Globus pallidus (tissue), 1 donor: ENCODE measurements at places on chromosomes 6 and 20.

DNA sequence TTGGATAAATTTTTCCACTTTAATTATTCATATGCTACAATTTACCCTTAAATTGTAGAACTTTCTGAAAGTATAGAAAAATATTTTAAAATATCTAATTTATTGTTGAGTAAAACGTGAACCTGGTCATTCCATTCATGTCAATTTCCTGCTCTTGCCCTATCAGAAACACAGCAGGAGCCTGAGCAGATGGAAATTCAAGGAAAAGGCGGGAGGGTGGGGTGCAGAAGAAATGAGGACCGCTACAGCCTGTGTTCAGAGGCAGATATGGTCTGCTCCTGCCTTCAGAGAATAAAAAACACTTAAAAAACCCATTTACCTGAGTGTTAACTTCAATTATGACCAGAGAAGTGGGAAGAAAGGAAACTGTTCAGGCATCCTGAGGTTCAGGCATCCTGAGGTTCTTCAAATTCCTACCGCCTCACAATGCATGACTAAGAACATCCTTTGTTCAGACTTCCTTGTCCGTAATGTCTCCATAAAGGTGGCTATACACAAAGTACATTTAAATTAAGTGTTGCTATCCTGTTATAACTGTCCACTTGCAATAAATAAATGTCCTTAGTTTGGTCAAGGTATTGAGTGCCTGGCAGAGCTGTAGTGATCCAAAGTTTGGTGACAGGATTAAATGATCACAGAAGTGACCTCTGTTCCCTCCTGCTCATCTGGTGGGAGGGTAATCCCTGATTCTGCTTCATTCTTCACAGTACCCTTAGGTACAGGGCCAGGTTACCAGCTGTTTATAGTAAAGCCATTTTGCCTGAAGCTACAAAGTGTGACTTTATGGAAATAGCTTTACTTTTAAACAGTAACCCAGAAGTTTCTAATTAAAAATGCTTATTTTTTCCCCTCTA lies 109.1 kb downstream of the MAN1A1 start:
- DNase-seq = no peak

GRCh38 chr6:153086225-153086990 lies 44.7 kb downstream of the RGS17 start:
- no peak for DNase-seq

DNA sequence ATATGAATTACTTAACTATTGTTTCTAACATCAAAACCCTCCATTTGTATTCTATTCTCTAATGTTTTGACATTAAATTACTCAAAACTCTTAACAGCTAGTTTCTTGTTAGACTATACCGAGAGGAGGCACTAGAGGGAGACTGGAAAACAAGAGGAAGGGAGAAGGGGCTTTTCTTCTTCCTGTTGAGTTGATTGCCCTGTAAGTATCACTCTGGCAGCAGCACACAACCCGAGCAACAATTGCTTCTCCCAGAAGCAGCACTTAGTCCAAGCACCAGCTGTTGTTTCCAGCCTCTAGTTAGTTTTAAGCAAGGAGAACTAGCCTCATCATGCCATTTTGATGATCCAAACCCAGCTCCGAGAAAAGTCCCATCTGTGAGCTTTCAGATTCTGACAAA lies 603.8 kb downstream of the PRKN start:
- peak; percentile 10 for DNase-seq

DNA sequence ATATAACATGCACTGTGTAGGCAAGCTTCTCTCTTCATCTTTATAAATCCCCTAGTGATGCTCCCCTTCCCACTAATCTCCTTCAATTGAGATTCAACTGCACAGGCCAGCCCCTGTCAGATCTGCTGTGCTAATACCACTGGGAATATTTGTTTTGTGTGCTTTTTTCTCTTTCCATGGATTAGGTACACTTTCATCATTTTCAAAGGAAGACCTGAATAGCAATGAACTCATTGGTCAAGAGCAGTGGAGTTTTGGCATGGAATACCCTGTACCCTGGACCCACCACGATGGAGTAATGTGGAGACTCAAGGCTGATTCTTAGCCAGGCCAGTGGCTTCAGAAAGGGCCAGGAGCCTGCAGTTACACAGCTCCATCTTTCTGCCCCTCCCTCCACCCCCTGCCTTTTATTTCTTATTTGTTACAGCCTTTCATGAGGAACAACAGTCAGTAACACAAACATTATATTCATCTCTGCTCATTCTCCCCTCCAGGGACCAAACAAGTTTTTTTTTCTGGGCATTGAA lies 75.4 kb upstream of the KCNG1 start:
- DNase-seq = peak; percentile 5

DNA sequence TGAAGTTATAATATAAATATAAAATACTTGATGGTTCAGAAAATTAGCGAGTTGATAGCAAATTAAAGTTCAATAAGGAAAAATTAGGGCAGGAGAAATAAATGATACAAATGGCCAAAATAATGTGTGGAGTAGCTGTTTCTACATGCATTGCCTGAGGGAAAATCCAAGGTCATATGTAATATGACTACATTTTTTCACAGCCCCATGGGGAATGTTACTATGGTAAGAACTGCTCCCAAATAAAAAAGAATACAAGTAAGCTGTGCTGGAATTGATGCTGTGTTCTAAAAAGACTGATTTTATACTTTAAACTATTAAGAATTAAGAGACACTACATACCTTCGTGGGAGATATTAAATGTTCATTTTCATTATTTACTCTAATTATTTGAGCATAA lies 34.1 kb downstream of the MEI4 start:
- no peak for DNase-seq

- DNase-seq = no peak
These were observed 598 bp downstream of the TMEM239 start for GRCh38 chr20:2816583-2817340.

GRCh38 chr6:56115715-56116114 lies 131.7 kb downstream of the COL21A1 start:
- DNase-seq = no peak

DNA sequence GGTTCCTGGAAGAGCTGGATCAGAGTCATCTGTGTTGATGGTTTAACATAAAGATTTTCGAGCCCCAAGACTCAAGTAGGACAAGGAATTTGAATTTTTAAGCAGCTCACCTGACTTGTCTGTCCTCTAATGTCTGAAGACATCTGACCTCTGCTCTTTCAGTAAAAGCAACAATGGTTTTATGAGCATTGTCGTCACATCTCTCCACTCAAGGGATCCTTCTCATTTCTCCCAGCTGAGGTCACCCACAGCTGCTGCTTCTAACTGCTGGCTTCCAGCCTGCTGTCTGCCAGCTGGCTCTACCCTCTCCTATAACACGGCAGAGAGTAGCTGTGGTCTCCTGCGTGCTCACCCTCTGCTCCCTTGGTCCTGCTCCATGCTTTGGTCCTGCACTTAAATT lies 24.7 kb upstream of the HDAC2 start:
- DNase-seq = peak; percentile 95

DNA sequence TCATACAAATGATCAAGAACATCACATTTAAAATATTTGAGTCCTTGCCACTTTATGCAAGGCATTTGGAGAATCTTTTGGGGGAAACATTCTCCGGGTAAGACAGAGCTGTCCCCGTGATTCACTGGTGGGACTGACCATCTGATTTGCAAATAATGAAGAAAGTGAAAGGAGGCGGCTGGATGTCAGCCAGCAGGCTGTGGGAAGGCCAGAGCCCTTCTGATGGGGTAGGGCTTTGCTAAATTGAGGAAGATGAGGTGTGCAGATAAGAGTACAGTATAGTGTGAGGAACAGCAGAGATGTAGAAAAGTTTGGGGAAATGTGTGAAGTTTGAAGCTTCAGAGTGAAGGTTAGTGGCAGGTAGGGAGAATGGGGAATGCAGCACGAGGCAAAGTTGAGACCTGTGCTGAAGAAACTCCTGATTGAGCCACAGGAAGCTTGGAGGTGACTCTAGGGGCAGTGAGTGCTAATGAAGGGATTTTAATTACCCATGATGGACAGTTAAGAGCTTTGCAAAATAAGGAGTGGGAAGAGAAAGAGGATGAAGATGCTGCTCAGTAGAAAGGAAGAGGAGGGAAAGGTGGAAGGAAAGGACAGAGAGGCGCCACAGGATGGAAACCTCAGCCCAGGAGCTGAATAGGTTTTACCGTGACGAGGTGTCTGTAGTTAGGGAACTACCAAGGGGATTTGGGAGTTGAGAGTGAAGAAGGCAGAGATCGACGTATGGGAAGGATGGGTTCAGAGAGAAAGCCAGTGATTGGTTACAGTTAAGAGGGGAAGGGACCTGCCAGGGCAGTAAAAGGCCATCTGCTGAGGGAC lies 68.7 kb downstream of the SNX9 start:
- no peak for DNase-seq

DNA sequence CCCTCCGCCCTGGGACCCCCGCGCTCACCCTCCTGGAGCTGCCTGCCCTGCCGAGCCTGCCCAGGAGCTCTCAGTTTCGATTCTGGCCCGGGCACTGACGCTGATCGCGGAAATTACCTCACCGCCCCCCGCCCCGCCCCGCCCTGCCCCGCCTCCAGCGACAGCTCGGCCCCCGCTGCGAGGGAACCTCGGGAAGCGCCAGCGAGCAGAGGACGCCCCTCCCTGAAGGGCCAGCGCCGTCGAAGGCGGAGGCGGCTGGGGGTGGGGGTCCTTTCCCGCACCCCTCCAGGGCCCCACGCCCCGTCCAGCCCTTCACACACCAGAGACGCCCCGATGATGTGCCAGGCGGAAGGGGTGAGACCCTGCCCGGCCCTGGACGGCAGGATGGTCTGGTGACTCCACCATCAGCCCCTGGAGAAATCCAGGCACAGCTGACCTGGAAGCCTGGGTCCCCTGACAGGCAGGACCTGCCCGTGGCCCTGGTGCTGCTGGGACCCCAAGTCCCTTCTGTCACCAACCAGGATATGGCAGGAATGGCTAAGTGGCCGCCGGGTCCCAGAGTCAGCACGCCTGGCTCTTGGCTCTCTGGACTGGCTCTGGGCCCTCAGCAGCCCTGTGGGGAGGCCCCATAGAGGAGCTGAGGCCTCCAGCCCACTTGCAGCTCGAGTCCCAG lies at the start of gene HELZ2:
TSS of gene HELZ2 (minus strand) at position 84 of the 673 bp plus-strand sequence. CDS start 1,854 bp downstream, outside the sequence.
- no peak for DNase-seq

- DNase-seq = peak; percentile 24
These were observed 1.5 kb upstream of the ASF1A start for GRCh38 chr6:118892355-118892991.

GRCh38 chr6:5150551-5151075 lies 65.5 kb downstream of the PPP1R3G start:
- DNase-seq = no peak

DNA sequence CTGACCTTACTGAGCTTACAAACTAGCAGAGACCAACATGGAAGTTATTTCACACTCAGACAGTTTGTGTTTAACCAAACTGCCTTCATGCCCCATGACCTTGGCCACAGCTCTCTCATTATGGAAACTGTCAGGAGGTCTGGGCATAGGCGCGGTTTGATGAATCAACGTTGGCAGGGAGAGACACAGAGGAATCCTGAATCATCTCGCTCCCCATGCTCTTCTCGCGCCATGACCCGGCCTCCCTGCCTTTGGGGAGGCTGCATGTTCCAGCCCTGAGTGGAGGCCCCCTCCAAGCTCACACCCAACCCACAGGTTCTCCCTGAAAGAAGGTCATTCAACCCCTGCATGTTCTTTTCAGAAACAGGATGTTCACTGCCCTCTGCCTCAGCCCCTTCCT lies 15.9 kb upstream of the GDAP1L1 start:
- no peak for DNase-seq

DNA sequence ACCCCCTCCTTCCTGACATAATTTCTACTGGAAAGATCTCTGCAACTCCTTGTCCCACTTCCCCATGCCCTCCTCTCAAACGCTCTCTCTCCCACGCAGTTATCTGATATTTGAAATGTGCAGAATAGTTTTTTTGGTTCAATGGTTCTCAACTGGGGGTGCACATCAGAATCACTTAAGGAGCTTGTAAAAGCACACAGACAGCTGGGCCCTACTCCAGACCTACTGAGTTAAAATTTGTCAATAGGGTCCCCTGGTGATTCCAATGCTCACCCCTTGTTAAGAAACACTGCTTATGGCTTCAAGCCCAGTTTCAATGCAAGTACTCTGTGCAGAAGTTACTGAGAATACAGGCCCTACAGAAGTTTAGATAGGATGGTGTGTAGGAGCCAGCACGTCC lies 45.2 kb upstream of the KCNK16 start:
- no peak for DNase-seq

DNA sequence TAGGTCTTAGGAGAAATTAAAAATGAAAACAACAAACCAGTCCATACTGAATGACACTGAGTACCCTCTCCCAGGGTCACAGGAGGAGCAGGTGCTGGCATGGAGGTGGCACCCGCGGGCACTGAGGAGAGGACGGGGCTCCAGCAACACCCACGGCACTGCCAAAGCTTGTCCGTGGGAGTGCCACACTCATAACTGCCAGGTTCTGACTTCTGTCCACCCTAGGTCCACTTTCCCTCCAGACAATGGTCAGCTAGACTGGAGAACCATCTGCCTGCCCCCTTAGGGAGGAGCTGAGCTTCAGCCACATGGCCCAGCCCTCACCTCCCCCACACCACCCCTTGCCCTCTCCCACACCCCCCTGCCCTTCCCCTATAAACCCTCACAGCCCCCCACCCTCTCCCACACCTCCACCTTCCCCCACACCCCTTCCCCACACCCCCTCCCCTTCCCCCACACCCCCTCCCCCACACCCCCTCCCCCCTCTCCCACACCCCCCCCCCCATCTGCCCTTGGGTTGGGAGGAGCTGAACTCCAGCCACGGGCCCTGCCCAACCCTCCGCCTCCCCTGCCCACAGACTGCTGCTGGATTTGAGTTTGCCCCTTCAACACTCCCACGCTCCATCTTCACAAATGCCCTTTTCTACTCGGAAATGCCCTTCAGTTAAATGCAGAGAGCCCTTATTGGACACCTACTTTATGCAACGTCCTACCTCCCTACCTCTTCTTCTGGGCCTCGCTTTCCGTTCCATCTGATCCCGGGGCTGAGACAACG lies 129.6 kb downstream of the TAF4 start:
- DNase-seq = no peak

GRCh38 chr6:145544514-145544913 lies 190.8 kb downstream of the EPM2A start:
- no peak for DNase-seq

DNA sequence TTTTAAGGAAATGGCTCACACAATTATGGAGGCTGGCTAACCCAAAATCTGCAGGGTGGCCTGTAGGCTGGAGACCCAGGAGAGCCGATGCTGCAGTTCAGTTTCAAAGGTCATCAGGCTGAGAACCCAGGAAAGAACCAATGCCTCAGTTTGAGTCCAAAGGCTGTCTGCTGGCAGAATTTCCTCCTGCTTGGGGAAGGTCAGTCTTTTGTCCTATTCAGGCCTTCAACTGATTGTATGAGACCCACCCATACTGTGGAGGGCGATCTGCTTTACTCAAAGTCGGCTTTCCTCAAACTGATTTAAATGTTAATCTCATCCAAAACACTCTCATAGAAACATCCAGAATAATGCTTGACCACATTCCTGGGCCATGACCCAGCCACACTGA lies 189.7 kb upstream of the CDYL start:
- DNase-seq = no peak
